NCI-H345 (cell line): ENCODE measurements at places on chromosomes 2 and 18.

DNA sequence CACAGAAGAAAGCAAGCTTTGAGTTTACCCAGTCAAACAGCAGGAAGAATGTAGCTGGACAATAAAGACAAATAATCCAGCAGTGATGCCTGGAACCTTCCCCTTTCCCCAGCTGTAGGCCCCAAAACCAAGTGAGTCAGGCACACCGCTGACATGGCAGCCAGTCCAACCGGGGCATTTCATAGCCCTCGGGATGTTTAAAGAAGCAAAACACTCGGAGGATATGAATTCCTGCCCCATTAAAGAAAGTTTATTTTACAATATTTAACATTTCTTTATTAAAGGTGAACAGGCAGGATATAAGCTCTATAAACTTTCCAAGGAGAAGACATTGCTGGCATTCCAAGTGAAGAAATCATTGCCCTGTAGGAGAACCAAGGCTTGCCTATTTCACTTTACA, 507.6 kb upstream of the TNP1 start:
- no peak for DNase-seq

DNA sequence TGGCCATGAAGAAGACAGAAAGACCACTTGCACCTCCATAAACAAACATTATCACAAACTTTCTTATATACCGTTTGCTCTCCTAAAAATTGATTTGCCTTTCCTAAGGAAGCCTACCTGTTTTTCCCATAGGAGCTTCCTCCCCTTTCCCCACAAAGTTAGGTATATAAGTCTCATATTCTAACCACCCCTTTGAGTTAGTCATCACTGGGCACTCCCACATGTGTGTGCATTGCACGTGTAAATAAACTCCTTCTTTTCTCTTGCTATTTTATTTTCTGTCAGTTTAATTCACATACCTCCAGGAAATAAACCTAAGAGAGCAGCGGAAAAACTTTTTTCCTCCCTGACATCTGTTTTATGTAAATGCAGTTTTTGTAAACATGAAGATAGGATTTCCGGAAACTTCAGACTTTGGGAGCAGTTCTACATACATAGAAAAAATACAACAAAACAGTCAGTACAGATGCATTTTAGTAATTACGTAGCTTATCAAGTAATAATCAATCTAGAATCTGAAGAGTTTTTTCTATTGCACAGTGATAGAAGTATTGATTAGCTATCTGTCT, 46.6 kb downstream of the PLCL1 start:
- no peak for DNase-seq

- DNase-seq, result no peak
These were observed 1.8 kb upstream of the ITPRID2 start for GRCh38 chr2:181889776-181890175.

DNA sequence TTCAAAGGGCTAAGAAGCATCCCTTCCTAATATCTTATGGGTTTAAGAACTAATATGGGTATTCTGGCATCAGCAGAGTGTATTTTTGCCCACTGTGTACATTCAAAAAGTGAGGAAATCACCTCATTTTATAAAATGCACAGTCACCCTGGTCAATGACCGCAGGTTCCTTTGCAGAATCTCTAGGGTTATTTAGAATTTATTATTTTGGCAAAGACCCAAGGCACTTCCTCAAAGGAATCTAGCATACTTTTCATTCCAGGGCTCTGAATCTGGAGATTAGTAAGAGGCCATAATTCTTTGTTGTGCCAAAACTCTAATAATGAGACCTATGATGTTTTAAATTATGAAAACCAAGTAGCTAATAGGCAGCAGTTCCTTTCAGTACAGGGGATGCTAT, 27.2 kb upstream of the CDH2 start:
- DNase-seq, result no peak

DNA sequence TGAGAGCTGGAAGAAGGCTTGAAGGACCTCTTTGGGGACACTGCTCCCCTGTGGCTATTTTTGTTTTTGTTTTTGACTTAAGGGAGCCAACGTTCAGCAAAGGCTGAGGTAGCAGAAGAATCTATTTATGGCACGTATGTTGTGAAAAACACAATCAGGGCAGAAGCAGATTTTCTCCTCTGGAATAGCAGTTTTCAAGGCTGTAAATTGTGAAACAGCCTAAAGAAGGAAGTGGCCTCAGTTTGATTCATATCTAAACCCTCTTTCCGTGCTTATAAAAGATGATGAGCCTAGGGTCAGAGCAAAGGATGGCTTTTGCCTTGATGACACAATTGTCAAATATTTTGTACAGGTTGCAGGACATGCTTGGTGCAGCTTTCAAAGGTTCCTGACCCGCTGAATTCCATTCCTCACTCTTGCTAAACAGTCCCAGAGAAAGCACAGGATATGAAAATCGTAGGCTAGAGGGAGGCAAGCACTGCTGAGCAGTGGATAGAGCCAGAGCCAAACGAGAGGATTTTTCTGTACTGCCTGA, 106.2 kb upstream of the DLX2 start:
- no peak for DNase-seq
